ENCODE measurements at places on chromosomes 1 and 21.

DNA sequence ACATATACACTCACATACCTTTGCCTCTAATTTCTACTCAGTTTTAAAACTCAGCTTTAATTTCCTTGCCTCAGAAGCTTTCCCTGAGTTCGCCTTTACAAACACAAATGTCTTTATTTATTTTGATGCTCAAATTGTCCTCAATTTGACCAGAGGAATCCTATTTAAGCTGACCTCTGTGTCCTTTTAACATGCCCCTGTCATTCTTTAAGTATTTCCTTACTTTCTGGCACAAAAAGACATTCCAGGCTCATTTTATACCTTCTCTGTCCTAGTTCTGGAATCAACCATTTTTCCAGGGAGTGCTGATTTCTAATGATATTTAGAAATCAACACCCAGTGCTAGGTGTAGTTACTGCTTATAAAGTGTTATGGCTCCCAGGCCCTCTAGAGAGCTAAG lies 82.5 kb downstream of the OSBPL9 start:
- no peaks in the 10 kb centered on the region for H3K36me3 ChIP-seq
- DNase-seq = no peak
- no peak overlapping the region for H3K27ac ChIP-seq

GRCh38 chr1:65062339-65062738 lies 85.7 kb upstream of the AK4 start:
- no peak for DNase-seq
- peaks cover 4% of the 10 kb centered on the region for H3K36me3 ChIP-seq
- H3K4me3 ChIP-seq = no peak overlapping the region
- H3K27me3 ChIP-seq = no peaks in the 10 kb centered on the region
- H3K4me1 ChIP-seq = peaks cover 57% of the 10 kb centered on the region
- peak overlapping the region; percentile 26 for H3K27ac ChIP-seq

- peaks cover 61% of the 10 kb centered on the region for H3K4me1 ChIP-seq
- peak overlapping the region; percentile 97 for H3K27ac ChIP-seq
- H3K27me3 ChIP-seq = no peaks in the 10 kb centered on the region
- H3K4me3 ChIP-seq = peak overlapping the region; percentile 92
- DNase-seq = no peak
- H3K36me3 ChIP-seq = no peaks in the 10 kb centered on the region
Observed at GRCh38 chr1:155000411-155000725, 2.2 kb upstream of the ZBTB7B start.

DNA sequence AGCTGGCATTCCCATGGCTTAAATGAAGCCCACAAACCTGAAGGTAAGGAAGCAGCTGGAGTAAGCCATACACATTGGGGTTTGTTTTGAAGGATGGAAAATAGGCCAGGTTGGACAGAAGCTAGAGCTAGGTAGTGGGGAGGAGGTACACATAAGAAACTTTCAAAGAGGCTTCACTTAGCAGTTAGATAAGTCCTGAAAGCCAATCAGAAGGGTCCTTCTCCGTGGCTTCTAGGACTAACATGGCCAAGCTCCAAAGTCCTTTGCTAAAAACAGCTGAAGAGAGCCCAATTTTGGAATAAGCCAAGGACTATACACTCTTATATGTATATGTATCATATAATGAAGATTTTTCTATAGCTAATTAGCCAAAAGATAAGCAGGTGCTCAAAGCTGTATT lies 1.8 kb downstream of the EYA3 start:
- H3K4me3 ChIP-seq = peak overlapping the region; percentile 20
- peak overlapping the region; percentile 42 for H3K27ac ChIP-seq
- H3K36me3 ChIP-seq = no peaks in the 10 kb centered on the region
- no peak for DNase-seq
- no peaks in the 10 kb centered on the region for H3K27me3 ChIP-seq

DNA sequence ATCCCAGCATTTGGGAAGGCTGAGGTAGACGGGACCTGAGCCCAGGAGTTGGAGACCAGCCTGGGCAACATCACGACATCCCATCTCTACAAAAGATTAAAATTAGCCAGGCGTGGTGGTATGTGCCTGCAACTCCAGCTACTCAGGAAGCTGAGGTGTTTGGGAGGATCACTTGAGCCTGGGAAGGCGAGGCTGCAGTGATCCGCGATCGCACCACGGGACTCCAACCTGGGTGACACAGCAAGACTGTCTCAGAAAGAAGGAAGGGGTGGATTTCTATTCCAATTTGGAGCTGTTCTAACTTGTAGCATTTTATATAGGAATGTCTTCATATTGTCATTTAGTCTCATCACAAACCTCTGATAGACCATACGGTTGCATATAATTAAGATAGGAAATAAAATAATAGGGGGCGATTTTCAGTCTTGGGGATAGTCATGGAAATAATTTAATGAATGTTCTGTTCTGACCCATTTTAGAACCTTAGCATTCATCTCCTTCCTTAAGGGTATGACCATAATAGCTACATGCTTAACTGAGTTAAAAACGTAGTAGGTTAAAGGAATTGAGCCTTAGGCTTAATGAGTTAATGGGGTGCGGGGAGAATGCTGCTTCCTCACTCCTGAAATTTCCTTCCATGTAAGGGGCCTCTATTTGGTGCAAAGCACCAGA lies 93.1 kb downstream of the ADCY10 start:
- peaks cover 8% of the 10 kb centered on the region for H3K4me1 ChIP-seq
- H3K27ac ChIP-seq = no peak overlapping the region
- no peak overlapping the region for H3K4me3 ChIP-seq
- H3K27me3 ChIP-seq = peaks cover 18% of the 10 kb centered on the region
- H3K36me3 ChIP-seq = no peaks in the 10 kb centered on the region

- no peaks in the 10 kb centered on the region for H3K4me1 ChIP-seq
- H3K27me3 ChIP-seq = no peaks in the 10 kb centered on the region
- H3K4me3 ChIP-seq = no peak overlapping the region
- H3K36me3 ChIP-seq = no peaks in the 10 kb centered on the region
Observed at GRCh38 chr1:116806671-116807070, 52.4 kb downstream of the CD2 start.
